ENCODE measurements at places on chromosomes 12 and 14.

GRCh38 chr12:123223241-123223668, 9.7 kb downstream of the MPHOSPH9 start:
- DNase-seq, result no peak

DNA sequence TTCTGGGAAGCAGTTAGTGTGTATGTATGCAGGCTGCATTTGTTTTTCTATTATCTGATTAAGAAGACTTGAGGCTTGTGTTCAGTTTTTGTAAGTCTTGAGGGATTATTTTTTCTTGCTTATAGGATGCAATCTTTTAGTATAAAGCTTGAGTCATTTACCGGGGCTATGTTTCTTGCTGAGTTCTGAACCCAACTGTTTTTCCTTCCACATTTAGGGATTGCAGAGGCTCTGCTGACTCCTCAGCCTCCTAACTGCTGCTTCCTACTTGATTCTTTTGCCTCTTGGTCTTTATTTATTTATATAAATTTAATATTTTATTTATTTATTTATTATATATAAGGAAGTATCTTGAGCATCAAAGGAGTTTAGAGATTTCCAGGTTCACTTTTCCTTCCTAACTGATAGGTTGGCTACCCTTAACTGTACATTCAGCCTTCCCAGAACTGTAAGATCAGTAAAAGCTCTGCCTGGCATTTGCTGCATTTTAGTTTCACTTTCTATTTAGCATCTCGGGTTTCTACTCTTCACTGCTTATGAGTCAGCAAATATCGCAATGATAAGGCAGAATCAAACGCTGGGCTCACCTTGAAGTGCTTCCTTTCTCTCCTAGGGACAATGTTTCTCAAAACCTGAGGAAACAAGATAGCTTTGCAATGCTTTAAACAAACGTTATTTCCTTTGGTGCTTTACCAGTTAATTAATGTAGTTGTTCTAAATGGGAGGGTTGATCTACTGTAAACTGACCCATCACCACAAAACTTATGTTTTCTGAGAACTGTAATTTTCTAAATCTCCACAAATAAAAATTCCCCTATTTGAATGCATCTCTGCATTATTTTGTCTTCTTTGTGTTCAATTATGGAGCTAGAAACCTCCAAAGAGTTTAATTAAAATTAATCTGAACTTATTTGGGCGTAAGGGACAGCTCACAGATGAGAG, 1183.7 kb upstream of the TMEM132C start:
- DNase-seq, result peak; percentile 85

- no peak for DNase-seq
These were observed 331.2 kb upstream of the FBXO33 start for GRCh38 chr14:39763402-39763890.

DNA sequence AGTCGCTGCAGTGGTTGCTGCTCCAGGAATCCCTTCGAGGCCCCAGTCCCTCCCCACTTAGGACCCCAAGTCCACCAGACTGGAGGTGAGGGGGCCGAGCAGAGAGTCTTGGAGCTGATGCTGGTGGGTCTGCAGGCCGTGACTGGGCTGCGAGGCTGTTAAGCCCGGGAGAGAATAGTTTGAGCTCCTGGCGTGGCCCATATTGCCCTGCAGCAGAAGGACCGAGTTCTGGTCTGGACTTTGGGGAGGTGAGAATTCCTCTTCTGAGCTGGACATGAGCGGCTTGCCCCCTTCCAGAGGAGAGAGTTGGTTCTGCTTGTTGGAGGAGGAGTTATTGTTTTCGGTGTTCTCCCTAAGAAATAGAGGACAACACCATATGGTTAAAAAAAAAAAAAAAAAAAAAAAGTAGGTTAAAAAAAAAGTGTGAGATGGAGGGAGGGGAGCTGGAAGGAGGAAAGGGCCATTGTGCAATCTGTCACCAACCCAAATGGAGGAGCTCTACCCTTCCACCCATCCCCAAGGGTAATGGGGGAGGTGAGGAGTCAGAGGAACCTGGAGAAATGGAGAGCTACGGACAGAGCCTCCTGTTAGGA, 3.0 kb downstream of the SIX1 start:
- no peak for DNase-seq

DNA sequence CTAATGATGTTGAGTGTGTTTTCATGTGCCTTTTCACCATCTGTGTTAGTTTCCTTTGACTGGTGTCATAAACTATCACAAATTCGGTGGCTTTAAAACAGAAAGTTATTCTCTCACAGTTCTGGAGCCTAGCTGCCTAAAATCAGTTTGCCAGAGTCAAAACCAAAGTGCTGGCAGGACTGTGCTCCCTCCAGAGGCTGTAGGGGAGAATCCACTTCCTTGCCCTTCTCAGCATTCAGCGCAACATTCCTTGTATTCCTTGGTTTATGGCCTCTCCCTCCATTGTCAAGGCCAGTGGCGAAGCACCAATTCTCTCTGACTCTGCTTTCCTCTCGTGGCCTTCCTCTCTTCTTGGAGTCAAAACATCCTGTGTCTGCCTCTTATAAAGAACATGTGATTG, 174.2 kb upstream of the PDE3A start:
- DNase-seq, result peak; percentile 61

GRCh38 chr12:83859021-83859420, 1053.6 kb downstream of the SLC6A15 start:
- no peak for DNase-seq

DNA sequence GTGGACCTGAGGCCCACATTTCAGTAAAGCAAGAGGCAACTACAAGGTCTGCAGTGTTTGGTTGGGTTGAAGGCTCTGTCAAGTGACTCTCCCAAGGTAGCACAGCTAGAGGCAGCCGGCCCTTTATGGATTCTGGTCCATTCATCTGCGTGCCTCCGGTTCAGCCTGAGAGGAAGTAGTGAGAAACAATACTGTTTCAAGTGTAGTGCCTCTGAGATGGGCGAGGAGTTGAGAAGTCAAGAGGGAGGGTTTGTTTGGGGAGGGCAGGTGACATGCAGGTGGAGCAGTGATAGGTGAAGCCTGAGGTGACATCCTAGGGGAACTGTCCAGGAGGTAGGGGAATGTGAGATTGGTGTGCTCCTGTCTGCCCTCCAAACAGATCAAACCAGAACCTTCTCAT, 933.5 kb downstream of the VRK1 start:
- DNase-seq, result no peak

GRCh38 chr14:71606064-71606463, 326.2 kb upstream of the RGS6 start:
- DNase-seq, result no peak

GRCh38 chr14:68939181-68939892, 39.8 kb downstream of the ACTN1 start:
- no peak for DNase-seq

GRCh38 chr14:99055019-99055418, 217.0 kb downstream of the BCL11B start:
- DNase-seq, result peak; percentile 50

DNA sequence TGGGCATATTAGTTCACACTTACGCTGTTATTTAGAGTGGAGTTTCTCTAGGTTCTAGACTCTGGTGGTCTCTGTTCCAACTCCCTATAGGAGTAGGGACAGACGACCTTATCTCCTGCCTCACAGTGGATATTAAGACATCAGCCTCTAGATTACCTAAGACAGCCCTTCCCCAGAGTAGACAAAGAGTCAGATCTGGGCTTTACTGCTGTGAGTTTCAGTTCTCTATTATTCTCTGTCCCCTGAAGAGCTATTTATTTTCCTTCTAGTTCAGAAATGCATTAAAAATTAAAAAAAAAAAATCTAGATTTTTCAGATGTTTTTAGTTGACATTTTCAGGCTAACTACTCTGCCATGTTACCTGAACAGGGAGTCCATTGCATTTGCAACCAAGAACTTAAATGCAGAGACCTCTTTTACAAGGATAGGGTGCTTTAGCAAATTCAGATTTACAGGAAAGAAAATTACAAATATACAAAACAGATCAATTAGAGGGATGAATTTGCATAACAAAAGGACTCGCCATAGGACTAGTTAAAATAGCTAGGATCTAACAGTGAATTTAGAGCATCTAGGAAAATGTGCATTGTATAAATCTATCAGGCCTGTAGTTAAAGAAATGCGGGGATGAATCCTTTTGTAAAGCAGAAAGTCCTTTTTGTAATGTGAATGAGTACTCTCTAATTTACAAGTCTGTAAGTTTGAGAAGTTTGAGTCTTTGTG, 381.4 kb downstream of the APAF1 start:
- no peak for DNase-seq

GRCh38 chr12:112848338-112848715, 56.8 kb downstream of the RPH3A start:
- DNase-seq, result no peak

- peak; percentile 92 for DNase-seq
These were observed 19.7 kb downstream of the SYNE3 start for GRCh38 chr14:95496690-95497259.

DNA sequence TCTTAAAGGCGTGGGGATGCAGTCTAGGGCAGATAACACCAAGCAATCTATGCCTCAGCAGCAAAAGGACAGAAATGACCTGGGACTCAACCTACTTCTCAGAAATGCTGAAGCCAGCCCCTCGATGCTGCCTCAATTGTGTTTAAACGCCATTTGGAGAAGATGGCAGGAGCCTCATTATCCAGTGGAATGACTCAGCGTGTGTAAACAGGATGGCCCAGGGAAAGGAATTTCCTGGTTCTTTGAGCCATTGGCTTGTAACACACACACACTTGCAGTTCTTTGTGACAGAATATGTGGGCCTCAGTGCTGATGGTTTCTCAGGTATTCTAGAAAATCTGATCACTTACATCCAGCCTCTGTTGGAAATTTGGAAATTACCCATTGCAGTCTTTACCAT, 154.3 kb downstream of the NTF3 start:
- DNase-seq, result peak; percentile 76

DNA sequence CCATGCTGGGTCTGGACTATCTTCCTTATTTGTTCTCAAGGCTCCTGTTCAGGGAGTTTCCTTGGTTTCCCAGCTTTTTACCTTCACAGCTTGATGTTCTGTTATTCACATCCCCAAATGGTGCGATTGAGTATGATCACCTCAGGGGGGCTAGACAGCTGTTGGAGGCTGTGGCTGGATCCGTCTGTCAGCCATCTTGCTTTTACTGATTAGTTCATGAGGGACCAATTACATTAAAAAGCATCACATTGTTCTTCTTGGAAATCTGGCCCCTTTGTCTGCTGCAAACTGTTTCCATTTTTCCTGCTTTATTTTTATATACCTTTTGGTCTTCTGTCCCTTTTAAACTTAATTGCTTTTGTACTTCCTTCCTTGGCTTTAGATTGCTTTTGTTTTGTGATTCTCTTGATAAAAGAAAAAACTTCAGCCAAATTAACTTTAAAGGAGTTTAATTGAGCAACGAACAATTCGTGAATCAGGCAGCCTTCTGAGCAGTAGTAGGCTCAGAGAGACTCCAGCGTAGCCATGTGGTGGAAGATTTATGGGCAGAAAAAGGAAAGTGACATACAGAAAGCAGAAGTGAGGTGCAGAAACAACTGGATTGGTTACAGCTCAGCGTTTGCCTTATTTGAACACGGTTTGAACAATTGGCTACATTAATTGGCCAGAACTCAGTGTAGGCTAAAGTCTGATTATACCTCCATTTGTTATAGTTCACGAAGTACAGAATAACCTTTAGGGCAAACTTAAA, 208.7 kb downstream of the AEBP2 start:
- DNase-seq, result peak; percentile 41

- no peak for DNase-seq
These were observed 88.4 kb upstream of the TMEM132C start for GRCh38 chr12:128178565-128178964.

DNA sequence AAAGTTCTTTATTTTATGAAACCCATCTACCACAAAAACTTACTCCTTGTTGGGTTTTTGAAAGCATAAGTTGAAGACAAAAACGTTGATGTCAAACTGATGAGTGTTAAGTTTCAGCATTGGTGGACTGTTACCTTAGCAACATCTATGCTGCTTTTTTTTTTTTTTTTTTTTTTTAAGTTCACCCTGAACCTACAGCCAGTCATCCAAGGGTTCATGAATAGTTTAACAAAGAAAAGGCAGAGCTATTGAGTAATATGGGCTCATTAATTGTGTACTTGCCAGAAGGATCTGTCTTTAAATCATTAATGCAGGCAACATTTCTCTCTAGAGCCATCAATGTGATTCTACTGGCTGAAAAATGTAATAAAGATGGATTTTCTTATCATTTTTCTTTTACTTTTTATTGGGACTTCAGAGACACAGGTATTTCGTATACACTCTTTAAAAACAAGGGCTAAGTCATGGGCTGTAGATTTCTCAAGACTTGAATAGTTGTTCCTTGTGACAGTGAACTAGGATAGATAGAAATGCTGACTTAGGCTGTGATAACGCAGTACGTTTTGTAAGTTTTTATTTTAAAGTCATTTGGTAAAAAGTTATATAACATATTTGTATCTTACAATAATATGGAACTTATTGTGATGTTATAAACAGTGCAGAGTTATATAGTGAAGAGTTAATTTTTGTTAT, at the start of gene PTPRQ:
TSS of gene PTPRQ (plus strand) at position 262 of the 693 bp plus-strand sequence. CDS start at position 373, 111 bp downstream.
- DNase-seq, result no peak

- no peak for DNase-seq
These were observed 62.2 kb upstream of the PCED1B start for GRCh38 chr12:47017041-47017713.

GRCh38 chr12:39483042-39483441, 40.1 kb upstream of the KIF21A start:
- DNase-seq, result no peak

GRCh38 chr12:121297435-121297991, 1.0 kb upstream of the CAMKK2 start:
- DNase-seq, result peak; percentile 51

GRCh38 chr12:70032076-70032475, 207.0 kb downstream of the MYRFL start:
- DNase-seq, result no peak

DNA sequence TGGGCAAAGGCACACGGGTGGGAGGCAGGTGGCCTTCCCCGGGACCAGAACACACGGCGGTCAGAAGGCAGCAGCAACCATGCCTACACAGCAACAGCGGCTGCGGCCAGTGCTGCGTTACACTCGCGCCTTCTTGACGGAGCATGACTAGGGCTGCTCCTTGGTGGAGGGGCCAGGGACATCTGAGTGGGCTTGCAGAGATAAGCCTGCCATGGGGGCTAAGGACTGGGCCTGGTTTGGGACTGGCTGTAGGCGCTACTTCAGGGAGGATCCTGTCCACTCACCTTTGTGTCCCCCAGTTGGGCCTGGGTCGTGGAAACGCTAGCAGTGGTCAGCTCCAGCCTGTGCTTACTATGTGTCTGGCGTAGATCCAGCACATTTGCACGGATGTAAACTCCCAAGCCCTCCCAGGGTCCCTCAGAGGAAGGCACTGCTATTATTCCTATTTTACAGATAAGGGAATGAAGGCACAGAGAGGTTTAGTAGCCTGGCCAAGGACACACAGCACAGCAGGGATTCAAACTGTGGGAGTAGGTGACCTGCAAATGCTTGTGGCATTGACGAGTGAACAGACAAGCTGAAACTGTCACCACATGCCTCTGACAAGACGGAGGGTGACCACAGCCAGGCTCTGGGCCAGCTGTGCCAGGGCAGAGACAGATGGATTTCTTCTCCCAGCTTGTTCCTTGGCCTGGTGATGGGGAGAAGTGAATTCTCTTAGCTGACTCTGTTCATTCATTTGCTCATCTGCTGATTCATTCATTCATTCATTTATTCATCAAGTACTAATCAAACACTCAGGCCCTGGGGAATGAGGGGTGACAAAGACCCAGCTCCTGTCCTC, 31.9 kb upstream of the DLK1 start:
- peak; percentile 35 for DNase-seq

- DNase-seq, result peak; percentile 75
These were observed 1.0 kb downstream of the BLTP3B start for GRCh38 chr12:100141666-100141997.

Measured in RPMI7951 (cell line).